M059J (cell line): ENCODE measurements at places on chromosomes 5 and 9. TPM values are rescaled to one million over a fixed set of nuclear protein-coding genes. Genes with fewer than 3 reads are reported as not detected.
A peak's percentile ranks its signal among the peaks of the same experiment; 100 is the strongest.

The CENPH gene
- total RNA-seq = 36.2 and 46.0 TPM in 2 replicates

The FRMPD1 gene
- total RNA-seq = not detected in 2 replicates

The GMCL2 gene
- total RNA-seq = not detected in 2 replicates

The DNAJC18 gene
- 12.1 and 16.0 TPM in 2 replicates for total RNA-seq

The CEL gene
- total RNA-seq = 0.17 and 0.39 TPM in 2 replicates

The CDC26 gene
- total RNA-seq = 72.0 and 80.5 TPM in 2 replicates

The RUSC2 gene
- total RNA-seq = 11.5 and 24.3 TPM in 2 replicates

The OR1J2 gene
- total RNA-seq = not detected in 2 replicates

The CDKN2A gene
- total RNA-seq = 594 and 597 TPM in 2 replicates

The CBY3 gene
- not detected in 2 replicates for total RNA-seq

The IRX1 gene
- 9.3 and 23.8 TPM in 2 replicates for total RNA-seq

GRCh38 chr9:7443541-7443940, 356.0 kb downstream of the DMAC1 start:
- no peak for DNase-seq

DNA sequence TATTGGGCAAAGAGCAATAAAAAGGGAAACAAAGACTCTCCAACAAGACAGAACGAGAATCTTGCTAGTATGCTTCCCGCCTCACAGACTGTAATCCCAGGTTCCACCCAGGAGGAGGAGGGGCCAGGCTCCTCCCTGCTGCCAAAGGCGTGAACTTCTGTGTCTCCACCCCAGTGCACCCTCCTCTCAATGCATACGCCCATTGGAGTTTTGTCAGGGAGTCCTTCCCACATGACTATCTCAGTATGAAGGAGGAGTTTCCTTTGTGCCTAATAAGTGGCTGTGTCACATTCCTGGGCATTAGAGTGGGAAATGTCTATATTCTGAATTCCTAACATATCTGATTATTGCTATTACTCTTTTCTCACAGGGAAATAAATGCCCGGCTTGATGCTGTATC, 106.4 kb upstream of the DHFR start:
- no peak for DNase-seq

DNA sequence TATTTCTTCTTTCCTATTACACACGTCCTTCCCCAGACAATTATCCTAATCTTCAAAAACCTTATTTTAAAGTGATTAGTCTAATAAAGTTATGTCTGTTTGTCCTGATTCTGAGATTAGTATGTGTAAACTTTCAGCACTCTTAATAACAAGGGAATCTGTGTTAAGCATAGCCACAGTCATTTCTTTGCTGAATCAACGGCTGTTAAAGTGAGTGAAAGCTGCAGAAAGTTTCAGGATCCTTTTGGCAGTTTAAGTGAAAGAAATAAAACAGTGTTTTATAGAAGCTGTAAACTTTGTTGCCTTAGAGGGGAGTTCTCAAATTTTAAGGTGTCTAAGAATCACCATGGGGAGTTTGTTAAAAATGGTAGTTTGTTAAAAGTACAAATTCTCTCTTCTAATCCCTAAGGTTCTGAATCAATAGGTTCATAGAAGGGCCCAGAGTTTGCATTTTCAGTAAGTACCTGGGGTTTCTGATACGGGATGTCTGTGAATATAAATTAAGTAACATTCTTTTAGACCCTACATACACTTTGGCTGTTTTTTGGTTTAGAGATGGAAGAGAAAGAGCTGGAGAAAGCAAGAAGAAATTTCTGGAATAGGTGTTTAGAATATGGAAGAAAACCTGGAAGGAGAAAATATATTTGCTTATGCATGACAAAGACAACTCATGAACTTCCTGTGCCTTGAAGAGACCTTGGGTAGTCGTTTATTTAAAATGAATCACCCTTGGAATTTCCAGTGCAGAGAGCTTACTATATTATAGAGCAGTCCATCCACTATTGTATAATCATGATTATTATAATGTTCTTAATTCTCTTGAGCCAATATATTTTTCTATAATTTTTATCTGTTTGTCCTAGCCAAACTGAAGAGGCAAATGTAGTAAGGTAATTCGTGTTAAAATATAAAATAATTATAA, 45.7 kb downstream of the SCAMP1 start:
- DNase-seq = peak; percentile 70

GRCh38 chr9:83440641-83441040, 97.6 kb downstream of the FRMD3 start:
- no peak for DNase-seq

- DNase-seq = peak; percentile 17
Measured at GRCh38 chr9:15572200-15572770, 19.4 kb downstream of the CCDC171 start.

GRCh38 chr9:99141849-99142248, 36.9 kb downstream of the TGFBR1 start:
- DNase-seq = no peak

- DNase-seq = no peak
Measured at GRCh38 chr5:83404182-83404716, 67.3 kb upstream of the VCAN start.

GRCh38 chr5:119177226-119177625, 106.3 kb downstream of the DMXL1 start:
- no peak for DNase-seq

- DNase-seq = peak; percentile 82
Measured at GRCh38 chr5:122846051-122846550, 688 bp downstream of the SNX24 start.

GRCh38 chr9:7906783-7907550, 107.4 kb upstream of the DMAC1 start:
- DNase-seq = no peak

DNA sequence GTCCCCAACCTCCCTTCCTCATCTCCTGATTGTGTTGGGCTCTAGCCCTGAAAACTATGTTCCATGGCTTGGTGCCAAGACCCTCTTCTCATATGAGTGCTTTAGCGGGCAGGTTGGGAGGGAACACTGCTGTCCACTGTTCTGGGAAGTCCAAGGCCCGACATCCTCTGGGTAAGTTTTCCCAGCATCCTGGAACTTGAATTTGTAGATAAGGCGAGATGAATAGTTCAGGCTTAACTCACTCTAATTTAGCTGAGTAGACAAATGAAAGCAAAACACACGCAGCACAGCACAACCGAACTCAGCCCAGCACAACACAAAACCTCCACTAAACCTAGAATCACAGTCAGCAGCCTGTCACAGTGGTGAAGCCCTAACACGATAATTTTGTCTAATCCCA, 95.3 kb upstream of the SLC28A3 start:
- no peak for DNase-seq

GRCh38 chr9:86599561-86599960, 245.4 kb upstream of the TUT7 start:
- no peak for DNase-seq

DNA sequence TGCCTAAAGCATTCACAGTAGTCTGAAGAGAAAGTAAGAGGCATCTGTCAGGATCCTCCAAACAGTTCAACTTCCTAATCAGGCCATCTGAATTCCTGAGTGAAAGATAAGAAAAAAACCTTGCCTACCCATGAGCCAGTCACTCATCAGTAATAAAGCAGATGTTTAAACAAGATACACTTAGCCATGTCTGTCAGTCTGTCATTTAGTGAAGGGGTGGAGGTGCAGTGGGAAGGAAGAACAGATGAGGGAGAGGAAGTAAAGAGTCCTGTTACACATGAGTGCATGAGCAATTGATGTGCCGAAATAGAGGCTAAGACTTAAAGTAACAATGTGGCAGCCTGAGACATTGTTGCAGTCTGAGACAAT, 29.9 kb upstream of the DMRTA1 start:
- peak; percentile 78 for DNase-seq

DNA sequence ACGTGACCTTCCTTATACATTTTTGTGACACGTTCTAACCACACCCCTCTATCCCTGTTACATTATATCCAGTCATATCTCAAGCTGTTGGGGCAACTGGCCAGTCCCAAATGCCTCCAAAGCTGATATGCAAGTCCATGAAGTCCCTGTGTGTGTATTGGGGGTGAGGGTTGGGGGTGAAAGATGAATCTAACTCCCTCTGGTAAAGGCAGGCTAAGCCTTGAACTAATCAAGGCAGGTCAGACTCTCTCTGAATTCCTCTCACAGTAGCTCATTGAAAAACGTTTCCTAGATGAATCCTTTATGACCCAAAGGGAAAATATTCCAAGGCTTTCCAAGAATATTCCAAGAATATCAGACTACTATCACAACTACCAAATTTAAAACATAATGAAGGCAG, 174.4 kb downstream of the MUSK start:
- no peak for DNase-seq

GRCh38 chr9:70470050-70471015, 55.9 kb upstream of the KLF9 start:
- DNase-seq = no peak

DNA sequence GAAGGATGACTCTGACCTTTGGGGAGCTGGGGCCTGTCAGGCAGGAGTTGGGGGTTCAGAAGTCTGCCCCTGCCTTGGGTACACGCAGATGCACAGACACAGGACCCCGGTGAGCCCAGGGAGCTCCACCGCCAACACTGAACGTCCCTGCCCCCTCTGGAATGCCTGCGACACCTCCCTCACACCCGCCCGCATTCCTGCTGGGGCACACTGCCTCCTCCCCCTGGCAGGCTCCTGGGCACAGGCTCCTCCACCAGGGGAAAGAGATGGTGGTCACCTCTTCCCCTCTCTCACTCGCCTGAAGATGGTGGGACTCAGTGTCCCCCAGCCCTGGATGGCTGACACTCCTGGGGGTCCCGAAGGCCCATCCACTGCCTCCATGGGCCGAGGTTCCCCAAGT, 12.0 kb downstream of the CRB2 start:
- DNase-seq = no peak

- DNase-seq = no peak
Measured at GRCh38 chr5:61931236-61931635, 374.8 kb upstream of the KIF2A start.

DNA sequence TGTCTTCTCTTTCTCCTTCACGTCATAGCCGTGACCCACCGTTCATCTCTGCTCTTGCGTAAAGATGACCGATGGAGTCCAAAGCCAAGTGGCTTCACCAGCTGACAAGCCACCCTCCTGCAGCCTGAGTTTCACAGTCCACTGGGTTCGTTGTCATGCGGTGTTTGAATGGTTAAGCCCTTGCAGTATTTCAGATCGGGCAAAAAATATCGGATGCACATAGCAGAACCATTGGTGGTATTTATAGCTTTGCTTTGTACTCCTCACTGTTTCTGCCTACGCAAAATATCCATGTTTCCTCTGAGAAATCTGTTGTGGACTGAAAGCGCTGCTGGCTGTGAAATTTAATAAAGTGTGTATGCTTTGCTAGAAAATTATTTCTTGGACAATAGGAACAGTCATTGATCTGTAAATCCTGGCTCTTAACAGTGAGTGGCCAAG, 34.5 kb upstream of the NCS1 start:
- no peak for DNase-seq

DNA sequence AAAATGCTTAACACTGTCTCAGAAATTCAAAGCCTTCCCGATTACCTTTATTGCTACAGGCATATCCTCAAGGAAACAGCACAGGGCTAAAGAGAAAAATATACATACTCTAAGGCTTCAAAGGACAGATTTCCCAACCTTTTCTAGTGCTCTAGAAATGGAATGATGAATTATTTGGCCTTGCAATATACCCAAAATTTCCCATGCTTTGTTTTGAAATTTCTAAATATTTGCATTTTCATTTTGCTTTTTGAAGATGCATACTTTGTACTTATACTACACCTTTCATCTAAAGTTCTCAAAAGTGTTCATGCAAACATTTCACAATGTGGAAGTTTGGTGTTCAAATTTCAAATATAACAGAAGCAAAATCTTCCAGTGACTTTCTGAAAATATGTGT, 312.7 kb upstream of the PDE4D start:
- DNase-seq = no peak

DNA sequence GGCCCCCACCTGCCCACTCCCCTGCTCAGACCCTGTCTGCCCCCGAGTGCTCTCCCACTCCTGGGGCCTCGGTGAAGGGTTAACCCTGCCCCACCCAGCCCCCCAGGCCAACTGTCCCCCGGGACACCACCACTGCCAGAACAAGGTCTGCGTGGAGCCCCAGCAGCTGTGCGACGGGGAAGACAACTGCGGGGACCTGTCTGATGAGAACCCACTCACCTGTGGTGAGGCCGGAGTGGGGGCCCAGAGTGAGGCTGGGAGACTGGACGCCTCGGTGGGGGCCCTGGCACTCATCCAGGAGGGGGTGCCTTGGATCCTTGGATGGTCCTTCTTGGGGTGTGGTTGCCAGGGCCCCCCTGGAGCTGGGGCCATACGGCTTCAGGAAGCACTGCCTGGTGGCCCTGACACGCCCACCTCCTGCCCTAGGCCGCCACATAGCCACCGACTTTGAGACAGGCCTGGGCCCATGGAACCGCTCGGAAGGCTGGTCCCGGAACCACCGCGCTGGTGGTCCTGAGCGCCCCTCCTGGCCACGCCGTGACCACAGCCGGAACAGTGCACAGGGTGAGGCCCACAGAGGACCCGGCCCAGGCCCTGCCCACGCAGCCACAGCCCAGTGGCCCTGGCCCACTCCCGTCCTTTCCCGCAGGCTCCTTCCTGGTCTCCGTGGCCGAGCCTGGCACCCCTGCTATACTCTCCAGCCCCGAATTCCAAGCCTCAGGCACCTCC, 2.1 kb downstream of the MAMDC4 start:
- no peak for DNase-seq
